ENCODE measurements at places on chromosomes 2 and 18. TPM values are rescaled to one million over a fixed set of nuclear protein-coding genes. Genes with fewer than 3 reads are reported as not detected.
A peak's percentile ranks its signal among the peaks of the same experiment; 100 is the strongest.

Gene SKOR2
- 1.4 TPM for total RNA-seq

Gene IL36A
- total RNA-seq = not detected

Gene HAAO
- 3.5 TPM for total RNA-seq

Gene LYPD6
- 7.3 TPM for total RNA-seq

Gene FAM228A
- total RNA-seq = 0.51 TPM

Gene IL1R1
- total RNA-seq = not detected

Gene STAT4
- 1.0 TPM for total RNA-seq

Gene PRKRA
- total RNA-seq = 91.9 TPM

Gene ACVR1C
- 0.09 TPM for total RNA-seq

Gene GPR39
- 0.25 TPM for total RNA-seq

Gene UGT1A4
- total RNA-seq = not detected

- no peak for DNase-seq
Observed at GRCh38 chr2:128628996-128629395, 310.3 kb upstream of the HS6ST1 start.

DNA sequence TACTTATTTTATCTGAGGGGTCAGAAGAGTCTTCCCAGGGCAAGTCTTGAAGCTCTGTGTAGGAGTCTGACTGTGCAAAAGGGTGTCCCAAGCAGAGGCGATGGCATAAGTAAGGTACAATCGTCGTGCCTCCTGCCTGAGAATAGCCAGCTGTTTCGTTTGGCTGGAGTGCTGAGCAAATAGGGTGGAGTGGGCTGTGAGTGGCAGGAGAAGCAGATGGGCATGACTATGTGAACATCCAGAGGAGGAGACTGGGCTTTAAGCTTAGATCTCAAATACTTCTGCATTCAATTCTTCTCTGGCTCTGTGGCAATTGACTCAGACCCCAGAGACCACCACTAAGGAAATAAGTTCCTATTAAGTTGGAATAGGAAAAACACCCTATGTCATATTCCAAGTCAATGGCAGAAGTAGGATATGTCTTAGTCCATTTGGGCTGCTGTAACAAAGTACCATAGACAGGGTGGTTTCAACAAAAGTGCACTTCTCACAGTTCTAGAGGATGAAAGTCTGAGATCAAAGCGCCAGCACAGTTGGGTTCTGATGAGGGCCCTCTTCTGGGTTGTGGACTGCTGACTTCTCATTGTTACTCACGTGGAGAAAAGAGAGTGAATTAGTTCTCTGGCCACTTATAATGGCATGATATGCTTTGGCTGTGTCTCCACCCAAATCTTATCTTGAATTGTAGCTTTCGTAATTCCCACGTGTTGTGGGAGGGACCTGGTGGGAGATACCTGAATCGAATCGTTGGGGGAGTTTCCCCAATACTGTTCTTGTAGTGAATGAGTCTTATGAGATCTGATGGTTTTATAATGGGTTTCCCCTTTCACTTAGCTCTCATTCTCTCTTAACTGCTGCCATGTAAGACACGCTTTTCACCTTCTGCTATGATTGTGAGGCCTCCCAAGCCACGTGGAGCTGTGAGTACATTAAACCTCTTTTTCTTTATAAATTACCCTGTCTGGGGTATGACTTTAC is 120.2 kb downstream of the LPIN1 start:
- no peak for DNase-seq

DNA sequence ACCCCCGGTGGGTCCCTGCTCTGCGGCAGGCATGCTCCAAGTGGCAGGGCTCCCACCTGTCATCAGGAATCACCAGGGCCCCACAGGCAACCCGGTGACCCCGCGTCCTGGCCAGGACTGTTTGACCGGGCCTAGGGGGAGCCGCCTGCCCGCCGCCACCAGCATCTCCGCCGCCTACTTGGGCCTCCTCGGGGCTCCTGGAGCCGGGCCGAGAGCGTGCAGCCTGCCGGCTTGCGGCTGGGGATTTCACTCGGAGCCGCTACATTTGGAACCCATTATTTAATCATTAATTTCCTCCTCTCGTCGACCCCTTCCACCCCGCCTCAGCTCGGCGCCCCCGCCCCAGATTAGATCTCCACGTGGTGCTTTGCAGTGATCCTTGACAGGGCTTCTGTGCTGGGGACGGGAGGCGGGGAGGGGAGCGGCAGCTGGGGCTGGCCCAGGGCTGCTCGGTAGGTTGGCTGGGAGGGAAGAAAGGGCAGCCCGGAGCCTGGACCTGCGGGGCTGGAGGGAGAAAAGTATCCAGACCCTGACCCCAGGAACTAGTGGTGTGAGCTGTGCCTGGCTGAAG is 295.4 kb downstream of the CYP26B1 start:
- no peak for DNase-seq

- DNase-seq = no peak
Observed at GRCh38 chr2:158004126-158004764, 97.4 kb upstream of the UPP2 start.

- no peak for DNase-seq
Observed at GRCh38 chr2:180336550-180336949, 329.5 kb upstream of the CWC22 start.

GRCh38 chr2:222964376-222965031 is 87.5 kb upstream of the KCNE4 start:
- DNase-seq = no peak

DNA sequence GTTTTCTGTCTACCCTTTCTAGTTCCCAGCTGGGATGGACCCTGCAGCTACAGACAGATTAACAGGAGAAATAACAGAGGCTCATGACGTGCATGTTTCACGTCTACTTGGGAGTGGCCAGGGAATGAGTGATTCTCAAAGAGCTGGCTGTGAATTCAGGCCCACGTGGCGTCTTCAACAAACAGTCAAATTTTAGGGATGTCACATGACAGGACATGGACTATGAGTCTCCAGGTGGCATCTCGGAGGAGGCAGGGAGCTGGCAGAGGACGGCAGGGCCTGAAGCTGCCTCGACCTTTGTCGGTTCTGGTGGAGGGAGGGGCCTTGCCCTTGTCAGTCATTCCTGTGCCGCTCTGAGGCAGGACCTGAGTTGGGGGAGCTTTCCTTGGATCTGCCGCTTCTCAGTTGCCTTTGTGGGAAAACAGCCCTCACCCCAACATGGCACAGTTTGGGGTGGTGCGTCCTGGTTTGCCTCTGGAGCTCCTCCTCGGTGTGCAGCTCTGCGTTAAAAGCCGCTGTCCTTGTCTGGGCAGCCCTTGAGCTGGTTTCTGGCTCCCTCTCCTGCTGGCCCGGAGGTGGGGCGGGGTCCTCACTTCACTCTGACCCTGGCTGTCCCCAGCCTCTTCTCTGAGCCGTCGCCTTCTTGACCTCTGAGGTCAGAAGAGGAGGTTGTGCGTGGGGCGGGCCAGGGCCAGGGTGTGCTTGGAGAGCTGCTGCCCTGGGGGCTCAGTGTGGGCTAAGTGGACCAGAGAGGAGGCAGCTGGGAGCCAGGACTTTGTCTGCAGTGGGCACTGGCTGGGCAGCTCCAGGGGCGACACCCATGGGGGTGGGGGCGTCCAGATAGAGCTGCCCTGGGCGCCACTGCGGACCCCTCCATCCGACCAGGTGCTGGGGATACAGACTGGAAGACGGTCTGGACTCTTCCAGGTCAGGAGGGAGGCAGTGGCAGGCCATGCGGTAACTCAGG is 12.1 kb upstream of the GAL3ST2 start:
- DNase-seq = no peak

DNA sequence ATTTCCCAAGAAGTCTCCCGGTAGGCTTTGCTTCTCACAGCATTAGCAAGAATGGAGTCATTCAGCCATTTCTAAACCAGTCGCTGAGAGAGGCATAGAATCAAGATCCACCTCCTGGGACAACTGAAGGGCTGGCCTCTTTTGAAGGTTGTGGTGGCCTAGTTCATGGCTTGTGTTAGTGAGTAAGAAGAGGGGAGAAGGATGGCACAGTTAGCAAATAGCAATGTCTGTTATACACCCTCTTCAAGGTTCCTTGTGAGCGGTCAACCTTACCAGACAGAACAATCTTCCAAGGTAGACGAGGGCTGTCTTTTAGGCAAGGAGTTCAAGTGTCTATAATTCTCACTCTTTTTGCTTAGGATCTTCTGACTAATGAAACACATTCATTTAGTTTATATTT is 35.4 kb upstream of the DNAH7 start:
- no peak for DNase-seq

- DNase-seq = no peak
Observed at GRCh38 chr2:240759459-240759858, 60.6 kb downstream of the KIF1A start.

DNA sequence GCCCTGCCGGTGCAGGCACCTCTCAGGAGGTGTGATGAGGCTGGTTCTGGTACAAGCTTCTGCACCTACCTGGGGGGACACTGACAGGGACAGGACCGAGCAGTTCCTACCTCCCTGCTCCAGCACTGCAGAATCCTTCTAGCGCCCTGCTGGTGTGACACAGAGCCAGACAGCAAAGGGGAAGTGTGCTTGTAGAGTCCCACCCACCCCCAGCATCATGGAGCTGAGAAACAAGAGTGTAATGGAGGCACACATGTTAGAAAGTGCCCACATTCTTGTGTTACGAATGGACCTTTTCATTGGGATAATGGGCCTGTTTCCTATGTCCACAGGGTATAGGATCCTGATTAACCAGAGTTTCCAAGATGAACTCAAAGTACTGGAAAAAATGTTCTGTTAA is 38.3 kb downstream of the OXER1 start:
- DNase-seq = no peak

DNA sequence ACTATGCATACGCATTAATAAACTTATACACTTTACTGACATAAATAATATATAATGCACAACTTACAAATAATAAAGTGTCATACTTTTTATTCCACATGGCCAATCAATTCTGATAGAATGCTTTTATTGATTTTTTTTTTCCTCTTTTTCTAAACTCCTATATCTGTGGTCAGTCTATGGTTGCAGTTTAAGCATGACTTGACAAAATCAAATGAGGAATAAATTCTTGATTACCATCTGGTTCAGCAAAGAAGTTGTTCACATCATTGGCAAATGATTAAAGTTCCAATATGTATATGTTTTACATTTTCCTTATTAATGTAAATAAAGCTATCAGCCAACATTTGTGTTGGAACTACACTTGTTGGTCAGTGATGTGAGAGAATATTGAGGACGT is 83.5 kb downstream of the EML6 start:
- DNase-seq = no peak

GRCh38 chr2:37711831-37712230 is 40.4 kb upstream of the CDC42EP3 start:
- DNase-seq = no peak

GRCh38 chr2:85490861-85491755 is 47.9 kb upstream of the MAT2A start:
- no peak for DNase-seq

- DNase-seq = no peak
Observed at GRCh38 chr18:11981192-11981542, at the start of gene IMPA2. IMPA2 (plus strand) TSS chr18:11981507; CDS start chr18:11981670, 163 bp downstream.

GRCh38 chr2:240164586-240164985 is 24.1 kb upstream of the OTOS start:
- no peak for DNase-seq

DNA sequence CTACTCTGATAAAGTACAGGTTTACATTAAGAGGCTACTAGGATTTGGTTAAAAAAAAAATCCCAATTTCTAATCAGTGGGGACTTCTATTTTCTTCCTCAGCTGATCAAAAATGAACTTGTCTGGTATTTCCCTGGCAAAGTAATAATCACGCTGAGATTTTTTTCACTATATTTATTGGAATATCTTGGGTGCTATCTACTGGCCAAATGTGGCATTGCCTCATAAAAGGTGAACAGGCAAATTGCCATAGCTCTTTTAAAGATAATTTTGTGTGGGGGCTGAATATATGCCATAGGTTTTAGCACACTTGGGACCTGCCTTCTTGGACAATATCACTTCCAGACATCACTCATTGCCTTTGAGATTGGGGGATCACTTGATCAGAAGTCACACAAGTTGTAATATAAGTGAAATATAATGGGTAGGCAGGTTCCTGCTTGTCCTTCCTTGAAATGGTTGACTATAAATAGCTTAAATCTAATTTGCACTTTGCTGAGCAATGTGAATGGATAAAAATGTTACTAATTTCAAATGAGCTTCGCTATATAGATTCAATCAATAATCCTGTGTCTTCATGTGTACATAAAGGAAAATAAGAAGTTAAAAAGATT is 7.0 kb upstream of the NXPH2 start:
- DNase-seq = peak; percentile 34
